ENCODE measurements at places on chromosomes 12 and 14.

GRCh38 chr12:88241862-88242570 lies 99.9 kb downstream of the TMTC3 start:
- DNase-seq, result no peak

- DNase-seq, result no peak
Measured at GRCh38 chr12:112182499-112182898, 57.1 kb downstream of the TRAFD1 start.

DNA sequence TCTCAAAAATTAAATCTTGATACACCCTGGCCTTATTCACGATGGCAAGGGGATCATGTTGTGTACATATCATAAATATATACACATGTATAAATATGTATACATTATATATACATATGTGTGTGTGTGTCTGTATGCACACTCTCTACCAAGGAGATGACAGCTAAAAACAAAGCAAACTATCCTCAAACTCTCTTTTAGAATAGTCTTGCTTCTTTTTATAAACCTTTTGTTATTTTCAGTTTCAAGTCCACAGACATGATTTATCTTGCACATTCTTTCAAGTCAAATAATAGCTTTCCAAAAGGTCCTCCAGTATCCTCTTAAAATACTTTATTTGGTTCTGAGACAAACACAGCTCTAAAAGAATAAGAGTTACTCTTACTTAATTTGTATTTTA lies 8.4 kb downstream of the ANO6 start:
- DNase-seq, result no peak

DNA sequence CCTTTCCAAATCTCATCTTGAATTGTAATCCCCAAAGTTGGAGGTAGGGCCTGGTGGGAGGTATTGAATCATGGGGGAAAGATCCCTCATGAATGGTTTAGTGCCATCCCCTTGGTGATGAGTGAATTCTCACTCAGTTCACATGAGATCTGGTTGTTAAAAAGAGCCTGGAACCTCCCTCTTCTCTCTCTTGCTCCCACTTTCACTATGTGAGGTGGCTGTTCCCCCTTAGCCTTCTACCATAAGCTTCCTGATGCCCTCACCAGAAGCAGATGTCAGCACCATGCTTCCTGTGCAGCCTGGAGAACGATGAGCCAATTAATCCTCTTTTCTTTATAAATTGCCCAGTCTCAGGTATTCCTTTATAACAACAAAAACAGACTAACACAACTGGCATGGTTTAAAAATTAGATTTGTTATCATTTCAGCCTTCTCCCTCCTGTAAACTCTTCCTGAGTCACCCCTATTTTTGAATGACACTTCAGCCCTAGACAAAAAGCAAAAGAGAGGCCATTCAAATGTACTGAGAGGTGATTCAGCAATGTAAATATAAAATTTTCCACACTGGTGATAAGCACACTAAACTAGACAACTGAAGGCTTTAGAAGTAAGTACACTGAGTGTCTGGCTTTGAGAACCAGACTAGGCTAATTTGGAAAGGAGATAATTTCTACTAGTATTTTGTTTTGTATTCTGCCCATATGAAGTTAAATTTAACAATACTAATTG lies 212.1 kb upstream of the ABCD2 start:
- DNase-seq, result no peak

All from effector memory CD8-positive, alpha-beta T cell (primary cell).